ENCODE measurements at places on chromosomes 4 and X. TPM values are rescaled to one million over a fixed set of nuclear protein-coding genes. Genes with fewer than 3 reads are reported as not detected.

DNA sequence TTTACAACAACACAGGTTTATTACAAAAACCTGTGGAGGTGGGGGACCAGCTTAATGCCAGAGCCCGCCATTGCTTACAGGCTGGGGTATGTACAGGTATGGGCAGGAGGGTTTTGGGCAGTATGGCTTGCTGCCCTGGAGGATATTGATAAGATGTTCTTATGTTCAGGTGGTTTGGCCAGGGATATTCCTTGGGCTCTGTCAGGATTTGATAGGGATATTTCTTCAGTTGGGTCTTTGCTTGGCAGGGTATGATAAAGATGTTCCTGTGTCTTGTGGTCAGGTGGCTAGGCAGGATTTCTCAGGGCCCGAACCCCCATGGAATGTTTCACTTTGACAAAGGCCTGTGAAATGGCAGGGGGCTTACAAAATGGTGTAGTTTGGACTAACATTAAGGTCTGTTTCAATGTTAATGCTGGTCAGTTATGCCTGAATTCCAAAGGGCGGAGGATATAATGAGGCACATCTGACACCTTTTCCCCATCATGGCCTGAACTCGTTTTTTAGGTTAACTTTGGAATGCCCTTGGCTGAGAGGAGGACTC lies 3.1 kb downstream of the MGST2 start:
- no peak for DNase-seq

- no peak for DNase-seq
Observed at GRCh38 chrX:31679861-31680260, 608.0 kb upstream of the FTHL17 start.

GRCh38 chrX:107624893-107625292 lies 3.4 kb upstream of the PRPS1 start:
- DNase-seq = no peak

The CT47B1 gene
- not detected for polyA plus RNA-seq

The TASL gene
- polyA plus RNA-seq = 0.58 TPM

The TSPAN7 gene
- 122 TPM for polyA plus RNA-seq

The MAGEB17 gene
- not detected for polyA plus RNA-seq

All from forelimb muscle (tissue), 1 donor.